NCI-H345 (cell line): ENCODE measurements at places on chromosomes 7 and 10.
A peak's percentile ranks its signal among the peaks of the same experiment; 100 is the strongest.

GRCh38 chr7:117837841-117838240, 35.4 kb downstream of the CTTNBP2 start:
- peak; percentile 2 for DNase-seq

DNA sequence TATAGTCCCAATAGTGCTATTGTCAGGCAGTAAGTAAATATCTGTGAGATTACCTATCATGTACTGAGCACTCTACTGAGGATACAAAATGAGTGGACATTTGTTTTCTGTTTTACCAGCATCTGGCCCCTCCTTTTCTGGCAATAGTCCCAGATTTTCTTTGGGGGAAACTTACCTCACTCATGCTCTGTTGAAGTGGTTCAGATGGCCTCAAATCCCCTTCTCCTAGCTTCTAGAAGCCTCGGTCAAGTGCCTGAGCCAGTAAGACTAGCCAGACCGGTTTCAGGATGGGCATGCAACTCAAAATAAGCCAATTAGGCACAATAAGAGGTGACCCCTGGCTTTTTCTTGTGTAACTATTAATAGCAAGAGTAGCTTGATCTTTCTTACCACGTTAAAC, 19.7 kb downstream of the TRDMT1 start:
- DNase-seq: peak; percentile 26

DNA sequence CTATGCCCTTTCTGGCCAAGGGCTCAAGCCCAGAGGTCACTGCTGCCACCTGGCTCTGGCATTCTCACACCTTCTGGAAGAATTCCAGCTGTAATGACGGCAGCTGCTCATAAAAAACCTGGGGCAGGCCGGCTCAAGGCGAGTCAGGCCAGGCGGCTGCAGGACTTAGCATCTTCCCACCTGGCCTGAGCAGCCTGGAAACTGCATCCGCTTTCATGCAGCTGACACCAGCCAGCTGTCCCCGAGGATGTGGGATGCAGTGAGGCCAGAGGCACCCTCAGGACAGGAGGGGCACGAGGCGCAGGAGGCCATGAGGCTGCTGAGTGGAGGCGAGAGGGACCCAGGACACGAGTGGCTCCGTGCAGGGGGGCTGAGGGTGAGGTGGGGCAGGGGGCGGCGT, 47.5 kb upstream of the ADGRA1 start:
- no peak for DNase-seq

DNA sequence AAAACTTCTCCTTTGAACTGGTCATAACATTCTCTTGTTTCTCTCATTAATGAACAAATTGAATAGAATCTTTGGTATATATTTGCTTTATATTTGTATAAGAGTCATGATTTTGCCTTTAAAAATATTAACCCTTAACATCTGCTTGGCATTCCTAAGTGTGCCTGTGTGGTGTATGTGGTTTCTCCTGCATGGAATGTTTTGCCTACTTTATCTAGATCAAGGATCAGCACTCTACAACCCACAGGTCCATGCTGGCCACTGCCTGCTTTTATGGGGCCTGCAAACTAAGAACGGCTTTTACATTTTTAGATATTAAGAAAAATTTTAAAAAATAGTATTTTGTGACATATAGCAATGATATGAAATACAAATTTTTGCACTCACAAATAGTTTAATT, 4.3 kb upstream of the LAMB4 start:
- DNase-seq: no peak

DNA sequence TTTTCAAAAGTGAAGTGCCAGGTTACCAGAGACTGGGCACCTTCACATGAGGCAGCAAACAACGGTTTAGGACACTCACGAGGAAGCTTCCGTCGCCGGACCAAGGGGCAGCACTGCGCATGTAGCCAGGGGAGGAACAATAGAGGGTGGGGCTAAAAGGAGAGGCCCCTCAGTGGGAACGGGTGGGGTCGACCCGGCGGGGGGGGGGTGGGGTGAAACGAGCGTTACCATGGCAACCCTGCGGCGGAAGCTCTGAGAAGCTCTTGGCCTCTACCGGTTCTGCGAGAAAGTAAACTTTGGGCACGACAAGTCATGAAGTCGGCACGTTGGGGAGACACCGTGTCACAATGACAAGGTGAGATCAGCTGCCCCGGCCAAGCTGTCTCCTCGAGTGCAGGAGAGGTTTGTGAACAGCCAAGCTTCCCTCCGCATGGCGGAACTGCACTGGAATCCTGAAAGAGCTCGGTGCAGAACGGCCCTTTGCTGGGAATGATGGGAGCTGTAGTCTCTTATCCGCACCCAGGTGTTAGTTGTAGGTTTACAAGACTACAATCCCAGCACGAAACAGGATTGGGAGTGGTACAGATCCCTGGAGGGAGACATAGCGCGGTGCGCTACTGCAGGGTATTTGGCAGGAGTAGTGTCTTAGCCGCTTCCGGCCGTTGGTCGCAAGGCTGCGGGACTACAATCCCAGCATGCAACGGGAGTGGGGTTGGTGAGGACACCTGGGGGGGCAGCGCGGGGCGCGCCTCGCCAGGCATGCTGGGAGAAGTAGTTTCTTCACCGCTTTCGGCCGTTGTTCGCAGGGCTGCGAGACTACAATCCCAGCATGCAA, 72.8 kb upstream of the ZNF722 start:
- DNase-seq: no peak

DNA sequence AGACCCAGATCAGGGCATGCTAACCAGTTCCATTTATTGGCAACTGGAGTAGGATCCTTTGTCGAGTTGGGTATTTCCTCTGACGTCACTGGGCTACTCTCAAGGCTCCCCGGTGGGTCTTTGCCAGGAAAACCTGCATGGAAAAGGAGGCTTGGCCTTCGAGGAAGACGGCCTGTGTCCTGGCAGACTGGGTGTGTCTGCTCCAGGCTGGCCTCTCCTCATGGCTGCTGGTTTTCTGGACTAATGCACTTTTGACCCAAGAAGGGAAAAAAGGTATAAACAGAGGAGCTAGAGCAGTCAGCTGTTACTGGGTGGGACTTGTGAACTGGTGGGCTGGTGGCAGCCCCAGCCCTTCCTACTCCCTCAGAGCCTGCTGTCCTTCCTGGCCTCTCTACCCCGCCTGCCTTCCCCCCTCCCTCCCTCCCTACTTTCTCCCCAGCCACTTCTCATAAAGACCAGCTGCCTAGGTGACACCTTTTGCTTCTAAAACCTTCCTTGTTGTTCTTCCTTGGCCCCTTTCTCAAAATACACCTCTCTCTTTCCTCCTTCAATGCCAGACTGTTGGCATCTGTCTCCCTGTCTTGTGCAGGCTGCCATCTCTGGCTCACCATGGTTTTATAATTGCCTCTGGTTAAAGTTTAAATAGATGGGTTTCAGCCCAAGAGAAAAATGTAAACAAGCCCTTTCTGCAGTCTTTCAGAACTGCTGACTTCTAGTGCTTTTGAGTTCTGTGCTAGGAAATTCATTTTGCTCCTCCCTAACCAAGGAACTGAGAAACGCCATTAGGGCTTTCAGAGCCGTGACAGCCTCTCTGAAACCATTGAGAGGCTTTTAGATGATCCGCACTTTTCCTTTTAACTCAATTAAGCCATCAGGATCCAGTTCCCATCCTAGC, 101.8 kb upstream of the MKLN1 start:
- no peak for DNase-seq

DNA sequence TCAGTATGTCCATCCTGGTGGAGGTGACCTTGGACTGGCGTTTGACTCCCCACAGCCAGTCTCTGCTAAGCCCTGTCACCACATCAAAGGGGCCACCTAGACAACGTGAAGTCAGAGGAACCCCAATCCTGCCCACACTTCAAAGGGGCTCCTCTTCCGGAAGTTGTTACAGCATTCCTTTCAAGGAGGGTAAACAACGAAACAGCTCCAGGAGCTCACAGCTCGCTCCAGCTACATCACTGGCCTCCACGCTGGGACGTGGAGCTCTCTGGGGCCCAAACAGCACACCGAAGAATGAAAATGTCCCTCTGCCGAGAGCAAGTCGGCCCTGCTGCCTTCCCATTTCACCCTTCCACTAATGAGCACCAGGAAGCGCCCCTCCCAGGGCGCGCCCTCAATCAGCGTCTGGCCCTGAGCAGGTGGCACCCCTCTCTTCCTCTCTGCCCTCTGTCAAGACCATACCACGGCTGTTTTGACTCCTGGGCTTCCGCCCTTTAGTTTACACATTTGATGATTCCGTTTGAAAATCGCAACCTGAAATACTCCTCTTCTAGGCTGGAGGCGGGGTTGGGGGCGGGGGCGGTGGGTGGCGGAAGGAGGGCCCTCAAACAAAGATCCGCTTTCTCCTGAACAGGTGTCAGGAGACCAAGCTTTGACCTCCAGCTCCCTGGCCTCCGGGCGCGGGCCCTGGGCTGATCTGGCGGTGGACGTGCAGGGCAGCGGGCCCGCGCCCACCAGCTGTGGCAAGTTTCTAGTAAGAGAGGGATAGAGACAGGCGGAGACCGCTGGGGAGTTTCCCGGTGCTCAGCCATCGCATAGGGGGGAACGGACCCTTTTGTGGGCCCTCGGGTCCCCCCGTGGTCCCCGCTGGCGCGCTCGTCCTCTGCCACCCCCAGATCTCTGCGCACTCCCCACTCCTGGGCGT, 53.1 kb upstream of the KDM7A start:
- no peak for DNase-seq

- no peak for DNase-seq
These were observed 358.2 kb upstream of the MEOX2 start for GRCh38 chr7:16044645-16045044.

GRCh38 chr10:116891208-116891607, 41.9 kb downstream of the ENO4 start:
- peak; percentile 79 for DNase-seq

GRCh38 chr7:120794106-120794729, 63.7 kb downstream of the TSPAN12 start:
- no peak for DNase-seq

DNA sequence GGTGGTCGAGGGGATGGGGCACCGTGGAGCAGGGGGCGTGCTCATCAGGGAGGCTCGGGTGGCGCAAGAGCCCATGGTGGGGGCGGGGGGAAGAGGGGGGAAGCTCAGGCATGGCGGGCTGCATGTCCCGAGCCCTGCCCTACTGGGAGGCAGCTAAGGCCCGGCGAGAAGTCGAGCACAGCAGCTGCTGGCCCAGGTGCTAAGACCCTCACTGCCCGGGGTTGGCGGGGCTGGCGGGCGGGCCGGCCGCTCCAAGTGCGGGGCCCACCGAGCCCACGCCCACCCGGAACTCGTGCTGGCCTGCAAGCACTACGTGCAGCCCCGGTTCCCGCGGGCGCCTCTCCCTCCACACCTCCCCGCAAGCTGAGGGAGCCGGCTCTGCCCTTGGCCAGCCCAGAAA, 55.0 kb upstream of the FAM171A1 start:
- DNase-seq: no peak

- DNase-seq: no peak
These were observed 82.0 kb upstream of the RHEB start for GRCh38 chr7:151601521-151602305.

GRCh38 chr10:43160046-43160920, 22.0 kb downstream of the CSGALNACT2 start:
- DNase-seq: no peak

DNA sequence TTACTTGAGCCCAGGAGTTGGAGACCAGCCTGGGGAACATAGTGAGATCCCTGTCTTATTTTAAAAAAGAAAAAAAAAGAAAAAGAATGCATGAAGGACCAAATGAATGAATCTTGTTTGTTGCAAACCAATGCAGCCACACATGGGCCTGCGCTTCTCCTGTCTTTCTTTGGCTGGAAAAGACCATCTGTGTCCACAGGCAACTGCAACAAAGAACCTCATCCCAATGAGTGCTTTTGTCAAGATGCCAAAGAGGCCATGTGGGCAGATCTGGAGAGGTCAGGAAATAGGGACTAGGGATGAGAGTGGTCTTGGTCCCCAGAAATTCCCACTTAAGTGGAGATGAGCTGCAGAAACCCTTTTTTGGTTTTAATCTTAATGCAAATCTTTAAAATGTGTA, 49.8 kb upstream of the DUSP5 start:
- no peak for DNase-seq

DNA sequence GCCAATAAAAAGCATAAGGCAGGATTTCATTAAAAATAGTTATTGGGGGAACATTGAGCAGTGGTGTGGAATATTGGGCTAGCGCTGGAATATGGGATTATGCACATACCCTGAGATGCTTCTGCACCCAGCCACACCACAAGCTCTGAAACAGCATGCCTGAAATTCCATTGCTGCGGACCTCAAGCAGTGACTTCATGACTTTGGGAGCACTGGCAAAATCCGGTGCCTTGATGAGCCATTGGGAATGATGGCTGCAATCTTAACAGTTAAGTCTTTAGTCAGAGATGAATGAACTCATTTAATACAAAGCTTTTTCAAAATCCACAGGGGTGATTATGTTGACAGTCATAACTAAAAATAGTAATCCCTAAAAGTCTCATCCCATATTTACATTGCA, 274.7 kb upstream of the MTPN start:
- DNase-seq: no peak

DNA sequence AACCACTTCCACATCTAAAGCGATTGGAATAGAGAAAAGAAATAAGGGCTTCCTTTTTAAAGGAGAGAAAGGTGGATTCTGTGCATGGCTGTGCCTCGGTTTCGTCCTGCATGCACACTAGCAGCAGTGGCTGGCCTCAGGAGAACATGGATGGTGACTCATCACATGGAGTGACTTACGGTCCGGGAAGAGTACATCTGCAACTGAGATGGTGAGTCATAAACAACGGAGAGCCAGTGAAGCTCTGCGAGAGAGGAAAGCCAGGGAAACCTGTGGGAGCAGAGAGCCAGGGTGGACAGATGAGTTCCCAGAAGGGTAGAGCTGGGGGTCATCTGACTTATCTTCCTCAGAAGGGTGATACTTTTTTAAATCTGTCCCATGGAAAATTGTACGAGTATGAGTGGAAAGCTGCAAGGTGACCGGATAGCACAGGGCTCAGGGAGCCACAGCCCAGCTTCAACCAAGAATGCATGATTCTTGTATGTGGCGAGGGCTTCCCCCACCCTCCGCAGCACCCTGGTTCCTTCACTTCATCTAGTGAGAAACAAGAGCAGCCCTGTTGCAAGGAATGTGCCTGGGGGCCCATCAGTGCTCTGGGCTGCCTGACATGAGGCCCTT, 259.1 kb downstream of the KLF6 start:
- no peak for DNase-seq

DNA sequence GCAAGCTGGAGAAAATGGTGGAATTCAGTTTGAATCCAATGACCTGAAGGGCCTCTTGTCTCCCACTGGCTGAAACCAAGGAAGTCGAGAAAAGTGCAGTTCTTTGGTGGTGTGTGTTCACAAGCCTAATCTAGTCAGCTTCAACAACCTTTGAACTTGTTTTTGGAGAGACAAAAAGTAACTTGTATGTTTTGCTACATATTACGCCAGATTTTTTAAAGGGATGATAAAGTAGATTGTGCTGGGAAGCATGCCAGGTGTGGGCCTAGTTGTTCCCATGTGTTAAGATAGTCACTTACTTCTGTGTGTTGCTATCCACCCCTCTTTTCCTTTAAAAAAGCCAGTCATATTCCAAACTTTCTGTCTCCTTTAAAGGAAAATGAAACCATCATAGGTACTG, 79.7 kb upstream of the FAM3C start:
- DNase-seq: no peak

DNA sequence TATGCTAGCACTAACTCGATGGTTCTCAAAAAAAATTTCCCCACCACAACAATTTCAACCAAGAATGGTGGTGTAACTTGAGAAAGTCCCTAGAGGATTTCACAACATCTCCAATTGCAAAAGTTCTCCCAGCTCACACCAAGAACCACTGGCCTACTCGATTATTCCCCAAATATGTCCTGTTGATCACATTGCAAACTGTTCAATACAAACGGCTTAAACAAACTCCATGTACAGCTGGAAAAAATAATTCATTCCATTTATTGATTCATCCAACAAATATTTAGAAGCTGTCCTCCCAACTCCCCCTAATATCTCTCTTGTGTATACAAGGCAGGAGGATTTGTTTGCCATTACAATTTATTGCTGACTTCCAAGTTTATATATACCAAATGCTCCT, 19.1 kb downstream of the TMEM176B start:
- no peak for DNase-seq
